ENCODE measurements at places on chromosomes 16 and 17.

DNA sequence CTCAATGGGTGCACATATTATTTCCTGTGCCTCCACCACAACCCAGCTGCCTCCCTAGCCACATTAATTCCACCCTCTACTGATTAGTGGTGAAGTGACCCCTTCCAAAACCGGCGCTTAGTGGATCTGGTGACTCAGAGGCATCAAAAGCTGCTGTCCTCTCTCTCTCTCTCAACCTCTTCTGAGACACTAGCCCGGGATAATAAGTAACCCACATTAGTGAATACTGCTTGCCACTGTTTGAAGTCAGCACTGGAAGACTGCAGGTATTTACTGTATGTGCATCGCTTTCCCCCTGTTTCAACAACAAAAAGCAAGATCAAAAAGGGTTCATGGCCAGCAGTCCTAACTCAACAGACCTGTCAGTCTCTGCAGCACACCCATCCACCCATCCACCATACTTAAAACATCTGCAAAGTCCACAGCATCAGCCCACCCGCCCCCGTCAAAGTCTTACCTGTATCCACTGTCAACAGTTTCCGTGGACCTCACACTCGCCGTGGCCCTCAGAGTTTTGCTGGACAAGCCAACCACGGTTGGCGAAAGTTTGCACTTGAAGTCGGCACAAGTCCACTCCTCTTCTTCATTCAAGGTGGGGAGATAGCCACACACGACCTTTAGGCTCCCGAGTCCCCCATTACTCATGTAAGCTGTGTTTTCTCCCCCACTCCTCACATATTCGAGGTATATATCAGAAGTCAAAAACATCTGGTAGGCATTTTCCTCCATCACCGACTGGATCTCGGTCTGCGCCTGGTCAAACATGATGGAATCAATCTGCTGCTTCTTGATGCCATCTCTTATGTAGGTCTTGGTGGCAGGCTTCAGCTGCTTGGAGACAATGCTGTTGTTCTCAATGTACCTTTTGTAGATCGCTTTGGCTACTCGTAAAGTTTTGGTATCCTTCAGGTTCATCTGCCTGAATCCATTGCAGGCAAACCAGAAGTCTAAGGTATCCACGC lies 3.8 kb downstream of the AXIN2 start:
- no peak for DNase-seq

GRCh38 chr16:29819506-29819905 lies 756 bp upstream of the MVP start:
- no peak for DNase-seq

- no peak for DNase-seq
Observed at GRCh38 chr16:84159007-84159406, 13.9 kb downstream of the DNAAF1 start.

DNA sequence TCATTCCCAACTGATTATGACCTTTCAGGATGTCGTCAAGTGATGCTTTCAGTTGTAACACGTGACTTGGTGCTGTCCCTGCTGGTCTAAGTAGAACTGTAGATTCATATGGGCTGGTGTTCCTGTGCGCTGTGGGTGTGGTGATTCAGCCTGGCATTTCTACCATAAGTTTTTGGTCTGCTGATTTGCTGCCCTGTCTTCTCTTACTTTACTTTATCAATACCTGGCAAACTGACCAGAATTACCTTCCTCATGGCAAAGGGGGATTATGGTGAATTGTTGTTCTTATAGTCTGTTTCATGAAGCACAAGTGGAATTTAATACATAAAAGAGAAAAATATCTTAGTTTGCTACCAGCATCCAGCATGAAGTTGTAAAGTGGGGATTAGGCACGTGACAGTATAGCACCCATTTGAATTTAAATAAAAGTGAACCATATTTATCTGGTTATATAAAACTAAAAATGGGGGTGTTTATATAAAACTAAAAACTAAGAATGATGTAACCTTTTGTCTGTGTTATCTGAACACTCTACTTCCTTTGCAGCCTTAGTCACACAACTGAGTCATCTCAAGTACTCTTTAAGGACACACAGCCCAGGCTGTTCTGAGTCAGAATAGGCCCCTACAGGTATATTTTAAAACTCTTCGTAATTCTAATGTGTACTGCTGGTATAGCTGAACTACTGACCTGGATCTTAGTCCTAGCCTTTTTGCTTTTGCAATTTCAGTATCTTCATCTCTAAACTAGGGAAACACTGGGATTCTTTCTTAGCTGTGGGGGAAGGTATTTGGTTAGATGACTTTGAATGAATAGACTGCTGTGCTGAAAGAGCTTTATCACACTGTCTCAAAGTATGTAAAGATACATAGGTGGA lies 28.3 kb downstream of the TTC19 start:
- peak; percentile 37 for DNase-seq

GRCh38 chr17:13640551-13640950 lies 38.8 kb upstream of the HS3ST3A1 start:
- DNase-seq = no peak

GRCh38 chr17:46764709-46765401 lies 53.6 kb downstream of the WNT3 start:
- peak; percentile 59 for DNase-seq

- no peak for DNase-seq
Observed at GRCh38 chr17:30219833-30220232, 15.7 kb downstream of the SLC6A4 start.

- no peak for DNase-seq
Observed at GRCh38 chr17:64016231-64016784, 4.1 kb downstream of the ICAM2 start.

DNA sequence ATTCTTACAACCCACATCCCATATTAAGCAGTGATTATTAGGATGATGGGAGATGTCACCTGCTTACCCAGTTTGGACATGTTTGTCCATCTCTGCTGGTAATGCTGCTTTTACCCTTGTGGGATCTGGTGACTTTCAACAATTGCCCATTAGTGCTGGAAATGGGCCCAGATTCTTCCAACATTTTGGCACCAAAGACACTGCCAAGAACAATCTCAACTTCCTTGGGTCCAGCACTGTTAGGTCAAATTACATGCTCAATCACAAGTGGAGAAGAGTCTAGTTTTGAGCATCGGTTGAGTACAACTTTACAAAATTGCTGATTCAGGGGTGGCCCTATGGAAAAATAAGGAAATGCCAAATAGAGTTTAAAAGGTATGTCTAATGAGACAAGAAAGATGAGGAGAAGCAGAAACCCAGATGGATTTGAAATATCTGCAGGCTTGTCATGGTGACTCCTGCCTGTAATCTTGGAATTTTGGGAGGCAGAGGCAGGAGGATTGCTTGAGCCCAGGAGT lies 13.0 kb upstream of the ZFP3 start:
- DNase-seq = no peak

GRCh38 chr17:16288860-16289571 lies 64.3 kb downstream of the CENPV start:
- DNase-seq = no peak

GRCh38 chr17:8466456-8466855 lies 30.8 kb downstream of the NDEL1 start:
- DNase-seq = no peak

- no peak for DNase-seq
Observed at GRCh38 chr17:37392024-37392590, 14.5 kb downstream of the ACACA start.

DNA sequence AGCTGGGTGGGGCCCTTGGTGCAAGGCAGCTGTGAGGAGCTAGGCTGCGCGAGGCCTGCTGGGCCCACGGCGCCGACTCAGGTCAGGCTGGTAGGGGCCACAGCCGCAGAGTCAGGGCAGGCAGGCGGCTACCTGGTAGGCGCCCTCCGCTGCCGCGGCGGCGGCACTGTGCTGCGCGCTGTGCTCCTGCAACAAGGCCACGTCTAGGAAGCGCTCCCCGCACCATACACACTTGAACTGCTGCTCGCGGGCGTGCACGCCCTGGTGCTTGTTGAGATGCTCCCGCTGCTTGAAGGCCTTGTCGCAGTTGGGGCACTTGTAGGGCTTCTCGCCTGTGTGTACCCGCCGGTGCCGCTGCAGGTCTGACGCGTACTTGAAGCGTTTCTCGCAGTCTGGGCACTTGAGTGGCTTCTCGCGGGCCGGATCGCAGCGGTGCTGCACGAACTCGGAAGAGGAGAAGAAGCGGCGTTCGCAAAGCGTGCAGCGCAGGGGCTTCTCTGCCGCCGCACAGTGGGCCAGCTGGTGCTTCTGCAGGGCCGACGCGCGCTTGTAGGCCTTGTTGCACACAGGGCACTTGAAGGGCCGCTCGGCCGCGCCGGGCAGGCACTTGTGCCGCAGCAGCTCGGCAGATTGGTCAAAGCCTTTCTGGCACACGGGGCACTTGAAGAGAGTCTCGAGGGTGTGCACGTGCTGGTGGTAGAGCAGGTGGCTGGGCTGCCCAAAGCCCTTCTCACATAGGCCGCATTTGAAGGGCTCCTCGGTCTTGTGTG lies 3.9 kb downstream of the ZNF319 start:
- no peak for DNase-seq

DNA sequence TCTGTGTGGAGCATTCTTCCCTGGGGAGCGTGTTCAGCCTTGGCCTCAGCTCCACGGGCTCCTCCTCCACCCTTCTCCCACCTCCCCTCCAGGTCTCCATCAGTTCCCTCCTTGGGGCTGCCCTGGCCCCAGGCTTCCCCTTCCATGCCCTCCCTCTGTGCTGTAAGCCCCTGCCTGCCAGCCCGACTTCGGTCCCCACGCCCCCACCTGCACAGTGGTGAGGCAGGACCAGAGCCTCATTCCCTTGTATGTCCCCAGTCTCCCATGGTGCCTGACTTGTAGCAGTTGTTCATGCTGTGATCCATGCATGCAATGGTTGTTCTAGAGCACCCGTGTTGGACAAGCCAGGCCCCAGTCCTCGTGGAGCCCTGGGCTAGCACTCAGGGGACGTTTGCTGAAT lies 199.4 kb downstream of the RBFOX3 start:
- DNase-seq = no peak

GRCh38 chr16:54356391-54356790 lies 69.8 kb upstream of the IRX3 start:
- DNase-seq = no peak

GRCh38 chr16:2925951-2926649 lies 14.4 kb downstream of the FLYWCH1 start:
- DNase-seq = no peak

DNA sequence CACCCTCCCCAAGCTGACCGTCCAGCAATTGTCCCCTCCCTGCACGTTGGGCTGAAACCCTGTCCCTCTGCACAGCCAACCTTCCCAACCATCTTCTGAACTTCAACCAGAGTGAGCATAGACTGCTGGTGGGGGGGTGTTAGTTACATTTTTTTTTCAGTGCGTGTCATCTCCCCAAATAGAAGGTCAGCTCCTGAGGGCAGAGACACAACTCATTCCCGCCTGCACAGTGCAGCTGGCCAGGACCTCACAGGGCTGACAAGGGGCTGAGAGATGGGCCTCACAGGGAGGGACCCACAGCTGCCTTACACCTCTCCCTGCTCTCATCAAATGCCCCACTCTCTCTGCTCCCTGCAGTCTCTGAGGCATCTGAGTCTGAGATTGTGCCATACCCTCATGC lies 8.4 kb downstream of the SRL start:
- no peak for DNase-seq

DNA sequence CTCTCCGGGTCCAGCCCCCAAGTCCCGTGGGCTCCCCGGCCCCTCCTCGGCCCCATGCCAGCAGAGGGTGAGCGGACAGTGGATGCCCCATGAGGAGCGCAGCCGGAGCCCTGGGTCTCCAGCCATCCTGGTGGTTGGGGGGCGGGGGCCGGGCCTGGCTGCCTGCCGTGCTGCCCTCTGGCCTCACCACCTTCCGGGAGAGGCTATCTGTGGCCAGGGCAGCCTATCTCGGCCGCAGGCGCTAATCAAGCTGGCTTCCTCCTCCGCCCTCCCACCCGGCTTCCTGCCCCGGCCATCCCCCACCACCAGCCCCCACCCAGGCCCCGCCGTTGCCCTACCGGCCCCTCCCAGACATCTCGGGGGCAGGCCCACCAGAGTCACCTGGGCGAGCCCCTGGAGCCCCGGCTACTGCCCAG lies 46.8 kb downstream of the ZFPM1 start:
- DNase-seq = peak; percentile 47

GRCh38 chr16:14280541-14280940 lies 209.4 kb downstream of the MRTFB start:
- no peak for DNase-seq

- no peak for DNase-seq
Observed at GRCh38 chr17:61057257-61057656, 342.4 kb upstream of the TBX2 start.

DNA sequence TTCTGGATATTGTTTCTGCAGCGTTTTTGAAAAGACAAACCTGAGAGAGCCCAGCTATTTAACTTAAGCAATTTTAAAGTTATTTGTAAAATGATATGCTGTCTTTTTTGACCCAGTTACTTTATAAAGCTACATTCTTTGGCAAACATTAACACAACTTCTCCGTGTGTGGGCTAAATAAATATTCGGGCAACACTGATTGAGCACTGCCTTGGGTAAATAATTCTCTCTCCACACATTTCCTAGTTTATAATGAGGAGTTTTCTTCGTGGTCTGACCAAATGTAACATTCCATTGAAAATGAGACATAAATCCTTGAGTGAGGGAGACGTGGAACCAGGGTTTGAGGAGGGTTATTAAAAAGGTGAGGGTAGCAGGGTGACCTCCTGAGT lies 142.8 kb downstream of the WWOX start:
- DNase-seq = no peak

DNA sequence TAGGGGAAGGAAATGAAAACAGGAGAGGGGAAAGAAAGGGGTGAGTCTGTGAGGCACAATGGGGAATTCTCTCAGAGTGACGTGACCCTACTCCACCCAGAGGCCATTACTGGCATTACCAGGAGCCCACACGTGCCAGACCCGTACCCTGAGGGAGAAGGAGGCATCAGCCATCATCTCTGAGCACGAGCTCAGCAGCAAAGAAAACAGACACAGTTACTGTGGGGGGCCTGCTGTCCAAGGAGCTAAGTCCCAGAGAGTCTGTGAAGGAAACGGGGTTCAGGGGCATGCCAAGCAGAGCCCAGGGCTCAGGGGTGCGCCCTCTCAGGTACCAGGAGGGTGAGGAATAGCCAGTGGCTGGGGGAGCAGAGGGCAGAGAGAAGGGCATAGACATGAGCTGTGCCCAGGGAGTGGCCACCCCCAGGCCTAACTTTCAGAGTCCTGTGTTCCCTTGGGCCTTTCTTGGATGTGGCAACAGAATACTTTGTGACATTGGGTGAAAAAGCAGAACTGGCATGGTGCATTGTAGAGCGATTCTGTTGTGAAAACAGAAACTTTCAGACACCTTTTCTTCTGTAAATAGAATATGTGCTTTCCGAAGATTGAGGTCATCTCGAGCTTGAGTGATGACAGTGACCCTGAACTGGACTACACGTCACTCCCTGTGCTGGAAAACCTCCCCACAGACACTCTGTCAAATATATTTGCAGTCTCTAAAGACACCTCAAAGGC lies 11.3 kb downstream of the TAF1C start:
- peak; percentile 68 for DNase-seq

GRCh38 chr17:14733376-14733775 lies 432.5 kb downstream of the HS3ST3B1 start:
- DNase-seq = no peak

- DNase-seq = no peak
Observed at GRCh38 chr17:41538565-41538991, 10.5 kb upstream of the KRT19 start.

GRCh38 chr17:16013943-16014407 lies 14.4 kb downstream of the TTC19 start:
- DNase-seq = no peak

- DNase-seq = peak; percentile 71
Observed at GRCh38 chr17:44219616-44220212, at the start of gene UBTF. TSS of gene UBTF (minus strand) at chr17:44219675. CDS start at chr17:44218229, 1,446 bp downstream.

- no peak for DNase-seq
Observed at GRCh38 chr16:4868026-4868425, 20.7 kb downstream of the UBN1 start.

GRCh38 chr17:77563439-77564102 lies 394.9 kb upstream of the TNRC6C start:
- no peak for DNase-seq

All from body of pancreas (tissue), 4 donors.